ENCODE measurements at places on chromosomes 1 and 21.

DNA sequence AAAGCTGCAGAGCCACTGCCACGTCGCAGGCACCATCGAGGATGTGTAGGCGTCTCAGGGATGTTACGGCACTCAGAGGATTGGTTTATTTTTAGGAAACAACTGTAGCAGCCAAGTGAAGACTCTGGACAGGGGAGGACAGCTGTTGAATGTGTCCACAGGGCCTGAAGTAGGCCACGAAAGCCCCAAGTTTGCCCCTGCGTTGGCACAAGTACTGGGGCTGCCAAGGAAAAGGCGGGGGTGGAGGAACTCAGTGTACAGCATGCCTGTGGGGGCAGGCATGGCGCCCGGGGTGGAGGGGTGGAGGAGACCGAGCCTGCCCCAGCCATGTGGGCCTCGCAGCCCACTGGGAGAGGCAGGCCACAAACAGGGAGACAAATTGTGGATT lies 89.7 kb downstream of the ADARB1 start:
- DNase-seq, result no peak

GRCh38 chr1:207020065-207020708 lies 12.4 kb downstream of the C1orf116 start:
- DNase-seq, result no peak

DNA sequence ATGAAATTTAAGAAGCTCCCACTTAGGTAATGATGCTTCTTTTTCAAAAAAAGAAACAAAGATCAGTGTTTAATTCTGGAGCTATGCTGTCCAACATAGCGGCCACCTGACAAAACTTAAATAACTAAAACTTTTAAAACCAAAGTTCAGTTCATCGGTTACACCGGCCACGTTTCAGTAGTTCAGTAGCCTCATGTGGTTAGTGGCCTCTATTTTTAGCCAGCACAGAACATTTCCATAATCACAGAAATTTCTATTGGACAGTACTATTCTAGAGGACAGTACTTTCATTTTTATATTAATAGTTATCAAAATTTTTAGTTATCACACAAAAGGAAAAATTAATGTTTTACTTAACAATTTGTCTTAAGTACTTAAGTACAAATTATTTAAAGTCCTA lies 141.0 kb downstream of the USP25 start:
- DNase-seq, result no peak

DNA sequence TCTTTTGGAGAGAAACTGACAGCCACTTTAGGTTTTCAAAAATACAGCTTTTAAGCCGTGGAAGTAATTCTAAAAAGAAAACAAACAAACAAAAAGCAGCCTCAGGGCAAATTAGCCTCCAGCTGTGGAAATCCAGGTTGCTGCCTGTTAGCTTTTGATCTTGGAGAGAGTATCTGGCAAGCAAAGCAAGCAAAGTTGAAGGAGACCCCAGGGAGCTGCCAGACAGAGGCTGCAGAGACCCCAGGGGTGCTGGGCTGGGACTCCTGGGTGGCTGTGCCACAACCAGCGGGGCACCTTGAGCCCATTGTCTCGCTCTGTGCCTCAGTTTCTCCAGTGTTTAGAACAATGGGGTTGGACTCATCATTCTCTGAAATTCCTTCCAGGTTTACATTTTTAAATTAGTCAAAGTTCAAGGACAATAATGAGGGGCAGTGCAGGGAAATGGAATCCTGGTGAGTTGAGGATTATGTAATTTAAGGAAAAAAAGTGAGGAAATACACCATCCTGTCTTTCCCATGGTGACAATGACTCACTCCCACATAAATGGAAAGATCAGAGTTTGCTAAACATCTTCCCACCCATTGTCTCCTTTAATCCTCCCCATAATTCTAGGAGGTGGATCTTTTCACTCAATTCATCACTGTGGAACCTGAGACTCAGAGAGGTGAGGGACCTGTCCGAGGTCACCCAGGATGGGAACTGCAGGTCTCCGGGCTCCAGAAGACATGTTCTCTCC lies 480.5 kb downstream of the MATN1 start:
- DNase-seq, result no peak

GRCh38 chr21:46095083-46095719 lies 2.7 kb upstream of the COL6A2 start:
- DNase-seq, result no peak

GRCh38 chr1:246068619-246069509 lies 438.2 kb downstream of the SMYD3 start:
- DNase-seq, result no peak
